Renal cortex interstitium (tissue), 15 donors: ENCODE measurements at places on chromosomes 1 and 21. TPM values are rescaled to one million over a fixed set of nuclear protein-coding genes. Genes with fewer than 3 reads are reported as not detected.

DNA sequence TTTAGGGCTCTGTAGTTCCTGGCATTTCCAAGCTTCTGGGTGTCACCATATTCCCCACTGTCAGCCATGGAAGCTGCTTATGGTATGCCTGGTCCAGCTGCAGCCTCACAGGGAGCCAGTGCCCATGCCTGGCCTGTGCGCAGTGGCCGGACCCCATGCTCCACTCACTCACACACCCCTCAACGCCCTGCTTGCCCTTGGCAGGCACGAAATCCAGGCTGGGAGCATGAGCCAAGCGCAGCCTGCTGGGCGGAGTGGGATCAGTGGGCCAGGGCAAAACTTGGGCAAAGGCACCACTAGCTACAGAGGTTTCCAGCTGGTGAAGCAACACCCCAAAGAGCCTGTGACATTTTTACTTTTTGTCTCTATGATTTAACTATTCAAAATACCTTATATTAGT, 520.4 kb downstream of the RWDD3 start:
- DNase-seq = no peak

GRCh38 chr1:67863637-67864036, 30.4 kb upstream of the GNG12 start:
- DNase-seq = no peak

DNA sequence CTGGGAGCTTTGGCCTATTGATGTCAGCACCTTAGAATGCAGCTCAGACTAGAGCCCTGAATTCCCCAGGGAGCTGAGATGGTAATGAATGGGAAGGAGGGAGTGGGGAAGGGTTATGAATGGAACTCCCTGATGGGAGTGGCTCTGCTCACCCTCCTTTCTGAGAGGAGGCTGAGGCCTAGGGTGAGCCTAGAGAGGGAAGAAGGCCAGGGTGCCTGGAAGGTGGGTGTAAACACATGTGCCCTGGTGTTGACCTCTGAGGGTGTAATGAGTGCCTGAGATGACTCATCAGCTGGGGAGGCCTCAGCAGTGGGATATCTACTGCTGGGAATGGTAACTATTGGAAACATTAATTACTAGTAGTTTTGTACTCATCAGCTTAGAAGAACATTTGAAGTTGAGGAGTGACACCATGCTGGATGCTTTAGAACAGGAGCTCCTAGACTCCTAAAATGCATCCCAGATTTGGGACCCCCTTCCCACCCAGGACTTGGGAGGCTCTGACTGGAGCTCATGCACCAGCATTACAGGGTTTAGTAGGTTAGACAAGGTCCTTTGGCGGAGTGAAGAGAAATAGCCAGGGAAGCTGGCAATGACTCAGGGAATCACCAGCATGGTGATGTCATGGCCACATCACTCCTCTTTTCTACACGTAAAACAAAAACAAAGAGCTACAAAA, 16.0 kb upstream of the PIGV start:
- DNase-seq = no peak

DNA sequence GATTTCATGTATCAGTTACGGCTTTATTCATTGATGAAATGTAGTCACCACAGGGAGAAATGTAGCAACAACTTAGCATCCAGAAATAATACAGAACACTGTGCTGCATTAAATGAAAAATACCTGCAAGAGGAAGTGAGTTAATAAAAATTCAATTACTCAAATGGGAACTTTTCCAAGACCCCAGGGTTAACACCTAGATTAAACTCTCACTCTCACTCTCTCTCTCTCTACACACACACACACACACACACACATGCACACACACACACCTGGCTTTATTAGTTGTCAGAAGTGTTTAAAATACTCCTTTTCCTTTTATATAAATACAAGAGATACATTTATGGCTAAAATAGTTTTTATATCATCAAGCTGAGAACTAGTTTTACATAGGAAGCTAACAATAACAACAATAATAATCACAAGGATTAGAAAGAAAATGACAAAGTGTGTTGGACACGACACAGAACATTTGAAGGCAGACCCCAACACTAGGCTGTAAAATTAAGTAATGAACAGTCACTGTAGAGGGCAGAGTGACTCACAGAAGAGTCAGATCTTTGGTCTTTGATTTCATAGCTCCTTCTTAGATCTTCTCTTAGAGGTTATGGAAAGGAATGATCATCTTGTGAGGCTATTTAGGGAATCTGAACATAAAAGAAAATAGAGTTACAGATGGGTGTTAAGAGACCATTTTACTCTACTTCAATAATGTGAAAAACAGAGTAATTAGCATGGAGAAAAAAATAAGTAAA, 1266.0 kb upstream of the ADGRL2 start:
- DNase-seq = peak; percentile 24

DNA sequence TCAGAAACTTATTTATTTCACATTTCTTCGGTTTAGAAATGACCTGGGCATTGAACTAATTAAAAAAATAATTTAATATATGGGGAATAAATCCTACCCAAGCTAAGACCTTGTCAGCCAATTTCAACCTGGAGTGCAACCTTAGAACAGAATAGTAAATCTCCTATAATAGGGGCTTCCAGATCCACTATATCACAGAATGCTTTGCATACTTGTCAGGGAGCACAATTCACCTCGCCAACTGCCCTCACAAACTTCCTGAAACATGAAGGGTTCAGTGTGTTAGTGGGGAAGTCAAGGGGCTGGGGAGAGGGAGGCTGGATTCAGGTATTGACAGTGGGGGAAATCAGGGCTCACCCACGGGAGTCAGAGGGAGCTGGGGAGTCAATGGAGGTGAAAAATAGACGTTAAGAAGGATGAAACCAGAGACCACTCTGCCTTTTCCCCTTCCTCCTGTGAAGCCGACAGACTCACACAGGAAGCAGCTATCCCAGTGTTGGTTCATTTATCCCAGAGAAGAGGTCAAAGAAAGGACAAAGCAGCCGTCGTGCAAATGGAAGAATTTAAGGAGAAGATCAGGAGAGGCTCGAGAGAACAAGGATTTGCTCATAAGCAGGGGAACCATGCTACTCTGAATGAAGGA, 453.3 kb downstream of the NUF2 start:
- DNase-seq = peak; percentile 71

- DNase-seq = no peak
Observed at GRCh38 chr21:36481639-36482038, 1.7 kb upstream of the CLDN14 start.

- DNase-seq = no peak
Observed at GRCh38 chr1:37498872-37499617, 15.5 kb downstream of the MEAF6 start.

DNA sequence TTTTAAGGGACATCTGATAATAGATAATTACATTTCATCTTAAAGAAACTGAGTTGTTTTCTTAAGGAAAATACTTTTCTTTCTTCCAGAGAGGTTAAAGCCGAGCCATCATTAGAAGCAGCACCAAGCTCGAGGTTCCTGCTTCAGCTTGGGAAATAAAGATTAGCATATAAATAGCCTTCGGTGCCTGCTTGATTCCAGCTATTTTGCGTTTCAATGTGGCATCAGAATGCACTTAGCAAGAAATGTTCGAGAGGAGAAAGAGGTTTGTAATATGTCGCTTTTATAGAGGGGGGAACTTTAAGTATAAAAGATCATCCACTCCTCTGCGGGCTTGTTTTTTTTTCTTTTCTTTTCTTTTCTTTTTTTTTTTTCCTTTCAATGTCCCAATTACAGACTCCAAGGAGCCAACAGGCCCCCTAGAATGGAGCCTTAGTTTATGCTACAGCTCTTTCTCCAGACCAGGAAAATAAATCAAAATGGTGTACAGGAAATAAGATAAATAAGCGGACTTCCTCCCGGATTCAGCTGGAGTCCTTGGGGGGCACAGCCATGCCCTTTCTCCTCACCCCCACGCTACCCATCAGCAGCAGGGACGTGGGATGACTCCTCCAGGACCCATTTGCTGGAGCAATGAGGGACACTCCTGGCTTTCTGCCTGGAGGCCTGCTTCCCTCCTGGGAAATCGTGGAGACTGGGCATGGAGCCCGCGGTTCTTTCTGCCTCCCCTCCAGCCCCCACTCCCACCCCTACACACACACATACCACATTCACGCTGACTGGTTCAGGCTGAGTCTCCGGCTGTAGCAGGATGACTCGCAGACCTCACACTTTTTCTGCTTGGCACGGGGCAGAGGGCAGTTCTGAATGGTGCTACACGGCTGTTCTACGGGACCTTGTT, 131.6 kb downstream of the RRAGC start:
- peak; percentile 54 for DNase-seq

DNA sequence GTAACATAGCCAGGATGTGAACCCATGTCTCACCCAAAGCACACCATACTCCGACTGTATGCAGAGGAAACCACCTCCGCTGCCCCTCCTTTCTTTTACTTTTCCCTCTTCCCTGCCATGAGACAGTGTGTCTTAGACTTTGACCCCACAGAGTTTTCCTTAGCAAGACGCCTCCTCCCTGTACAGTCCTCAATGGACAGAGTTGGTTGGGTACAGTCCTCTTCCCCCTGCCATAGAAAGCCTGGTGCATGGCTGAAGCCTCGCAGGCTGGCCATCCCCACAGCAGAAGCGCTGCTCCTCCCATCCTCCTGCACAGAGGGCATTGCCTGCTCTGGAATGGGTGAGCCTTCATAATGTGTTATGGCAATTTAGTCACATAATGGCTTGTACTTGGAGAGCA, 127.9 kb downstream of the PLPP3 start:
- no peak for DNase-seq

- no peak for DNase-seq
Observed at GRCh38 chr1:165454091-165454610, 9.2 kb upstream of the RXRG start.

GRCh38 chr1:7410156-7410555, 360.9 kb upstream of the VAMP3 start:
- DNase-seq = no peak

DNA sequence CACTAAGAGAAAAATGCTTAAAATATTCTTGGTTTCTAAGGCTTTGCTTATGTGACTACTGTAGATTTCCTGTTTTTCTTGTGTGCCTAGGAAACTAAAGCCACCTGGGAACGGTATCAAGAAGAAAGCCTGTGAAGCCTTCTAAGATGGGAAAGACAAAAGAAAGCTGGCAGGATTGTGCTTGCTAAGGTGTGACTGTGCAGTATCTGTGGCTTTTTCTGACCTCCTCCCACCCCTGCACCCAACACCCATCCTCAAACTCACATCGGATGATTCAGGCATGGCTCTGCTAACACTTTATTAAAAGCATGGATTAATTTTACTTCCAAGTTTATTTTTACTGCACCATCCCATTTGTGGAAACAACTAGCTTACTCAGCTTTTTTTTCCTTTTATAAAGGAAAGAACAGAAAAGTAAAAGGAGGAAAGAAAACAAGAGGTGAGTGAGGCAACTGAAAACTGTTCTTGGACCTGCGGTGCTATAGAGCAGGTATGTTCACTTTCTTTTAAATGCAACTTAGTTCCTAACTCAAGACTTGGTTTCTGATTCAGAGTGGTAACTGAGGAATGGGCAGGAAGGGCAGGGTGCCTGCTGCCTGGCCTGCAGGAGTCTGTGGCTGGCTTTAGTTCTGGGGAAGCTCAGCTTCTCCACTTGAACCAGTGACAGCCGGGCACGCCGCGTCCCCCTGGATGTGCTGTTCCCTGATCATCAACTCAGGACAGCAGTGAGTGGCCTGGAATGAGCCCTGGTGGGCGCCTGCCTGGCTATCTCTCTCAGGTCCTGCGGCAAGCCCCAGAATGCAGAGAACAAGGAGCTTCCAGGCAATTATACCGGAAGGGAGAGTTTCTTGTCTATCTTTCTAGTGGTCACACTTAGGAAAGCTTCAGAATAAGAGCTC, at the start of gene GBP6:
Gene GBP6 (plus strand): TSS at position 422 of the 899 bp plus-strand sequence. CDS start 4,493 bp downstream, outside the sequence.
- DNase-seq = no peak

DNA sequence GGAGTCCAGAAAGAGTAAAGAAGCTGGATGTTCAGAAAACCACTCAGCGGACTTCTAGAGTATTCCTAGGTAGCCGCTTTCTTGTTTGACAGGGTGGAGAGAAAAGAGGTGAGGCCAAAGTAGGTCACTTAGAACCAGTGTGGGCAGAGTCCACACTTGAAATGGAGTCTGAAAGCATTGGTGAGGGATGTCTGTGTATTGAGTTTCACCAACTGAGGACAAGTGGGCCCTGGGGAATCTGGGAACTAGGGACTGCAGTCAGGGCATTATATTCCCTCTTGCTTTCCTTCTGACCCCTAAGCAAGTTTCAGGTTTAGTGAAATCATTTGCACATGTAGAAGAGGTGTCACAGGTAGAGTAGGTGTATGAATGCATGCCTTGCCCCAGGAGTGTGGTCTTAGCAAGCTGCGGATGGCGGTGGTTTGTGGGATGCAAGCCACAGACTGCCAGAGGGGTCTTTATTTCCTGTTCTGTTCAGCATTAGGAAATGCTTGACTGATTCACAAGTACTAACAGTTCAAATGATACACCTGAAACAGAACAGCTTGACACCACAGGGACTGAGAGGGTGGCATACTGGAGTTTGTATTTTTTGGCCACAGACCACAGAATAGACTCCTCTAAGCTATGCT, 1.1 kb upstream of the GNG12 start:
- no peak for DNase-seq

DNA sequence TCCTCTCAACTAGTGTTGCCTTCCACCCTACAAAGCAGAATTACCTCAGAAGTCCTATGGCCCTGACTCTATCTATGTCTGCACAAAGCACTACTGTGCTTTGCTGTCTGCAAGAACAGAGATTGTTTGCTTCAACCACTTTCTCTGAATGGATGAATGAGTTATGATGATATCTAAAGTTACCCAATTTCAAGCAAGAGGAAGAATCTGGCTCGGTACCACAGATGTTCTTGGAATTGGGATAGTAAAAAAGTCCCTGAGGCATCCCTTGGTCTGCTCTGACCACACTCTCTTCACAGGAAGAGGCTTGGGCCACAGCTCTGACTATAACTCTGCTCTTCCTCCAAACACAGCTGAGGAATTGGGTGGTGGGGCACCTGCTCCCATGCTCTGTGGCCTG, 31.2 kb downstream of the MTARC1 start:
- no peak for DNase-seq

GRCh38 chr1:190858140-190858539, 380.5 kb upstream of the BRINP3 start:
- no peak for DNase-seq

DNA sequence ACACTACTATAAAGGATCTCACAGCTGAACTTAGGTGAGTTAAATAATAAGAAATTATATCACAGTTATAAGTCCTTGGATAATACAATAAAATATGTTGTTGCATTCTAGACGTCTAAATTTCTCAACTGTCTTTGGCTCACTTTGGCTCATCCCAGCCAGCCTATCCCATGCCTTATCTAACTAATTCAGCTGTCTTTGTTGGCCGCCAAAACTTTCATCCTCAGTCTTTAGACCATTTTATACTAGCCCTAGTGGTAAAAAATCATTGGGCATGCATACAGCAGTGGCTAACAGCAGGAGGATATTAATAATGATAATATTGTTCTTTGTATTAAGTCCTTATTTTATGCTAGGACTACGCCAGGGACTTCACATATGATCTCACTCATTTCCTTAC, 59.3 kb downstream of the CCDC18 start:
- no peak for DNase-seq

- no peak for DNase-seq
Observed at GRCh38 chr1:61141288-61142042, 59.1 kb downstream of the NFIA start.

GRCh38 chr1:82810601-82811000, 1009.9 kb downstream of the ADGRL2 start:
- DNase-seq = no peak

- no peak for DNase-seq
Observed at GRCh38 chr1:44613941-44614340, 60.3 kb downstream of the TMEM53 start.

AHDC1 gene
- 50.9 TPM for polyA plus RNA-seq

FAM167B gene
- polyA plus RNA-seq = 13.3 TPM

MAN1C1 gene
- 14.0 TPM for polyA plus RNA-seq

COA7 gene
- 14.5 TPM for polyA plus RNA-seq

ATP1A2 gene
- 4.2 TPM for polyA plus RNA-seq

G0S2 gene
- polyA plus RNA-seq = 9.5 TPM

GUCA2B gene
- polyA plus RNA-seq = not detected
